ENCODE measurements at places on chromosomes 5 and 9. TPM values are rescaled to one million over a fixed set of nuclear protein-coding genes. Genes with fewer than 3 reads are reported as not detected.

Gene AGXT2
- total RNA-seq, result not detected

Gene OR1J1
- total RNA-seq, result not detected

Gene PCDHB3
- not detected for total RNA-seq

Gene LMAN2
- 98.3 TPM for total RNA-seq
